ENCODE measurements at places on chromosomes 16 and 17. TPM values are rescaled to one million over a fixed set of nuclear protein-coding genes. Genes with fewer than 3 reads are reported as not detected.

DNA sequence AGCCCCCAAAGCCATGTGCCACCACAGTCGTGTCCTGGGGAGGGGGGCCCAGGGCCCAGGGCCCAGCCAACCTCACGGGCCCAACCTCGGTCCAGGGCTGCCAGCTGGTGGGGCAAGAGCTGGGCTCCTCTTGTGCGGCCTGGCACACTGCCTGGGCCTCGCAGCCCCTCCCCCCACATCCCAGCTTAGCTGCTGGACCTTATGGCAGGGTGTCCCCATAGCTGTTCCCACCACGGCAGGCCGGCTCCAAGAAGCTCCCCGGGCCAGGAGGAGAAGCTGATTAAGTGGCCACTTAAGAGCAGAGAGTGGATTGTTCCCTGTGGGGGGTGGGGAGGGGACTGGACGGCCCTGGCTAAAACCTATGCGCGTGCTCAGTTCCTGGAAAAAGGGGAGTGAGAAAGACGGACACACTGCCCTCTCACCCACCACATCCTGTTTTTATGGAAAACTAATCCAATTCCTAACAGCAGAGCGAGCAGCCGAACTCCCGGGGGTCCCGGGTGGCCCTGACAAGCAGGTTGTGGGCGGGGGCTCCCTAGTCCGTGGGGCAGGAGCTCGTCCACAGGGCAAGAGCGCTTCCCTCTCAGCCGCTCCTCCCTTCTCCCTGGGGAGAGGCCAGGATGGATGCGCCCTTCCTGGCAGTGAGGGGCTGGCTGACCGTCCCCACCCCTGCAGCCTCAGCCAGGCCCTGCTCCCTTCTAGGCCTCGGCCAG is 16.8 kb downstream of the PIEZO1 start:
- DNase-seq, result peak; percentile 89

- no peak for DNase-seq
These were observed 18.8 kb downstream of the RPH3AL start for GRCh38 chr17:333626-334396.

GRCh38 chr17:3982541-3983017 is 18.3 kb upstream of the ATP2A3 start:
- no peak for DNase-seq

USP7 gene
- total RNA-seq, result 81.6 TPM

PDPK1 gene
- 44.9 TPM for total RNA-seq

CHAD gene
- not detected for total RNA-seq

All from osteocyte (in vitro differentiated cells).